ENCODE measurements at places on chromosomes 16 and 17.

GRCh38 chr16:87138316-87138715 lies 178.9 kb downstream of the C16orf95 start:
- DNase-seq: no peak

- DNase-seq: no peak
These were observed 14.3 kb downstream of the LRRC75A start for GRCh38 chr17:16477666-16478065.

GRCh38 chr17:74227271-74228080 lies 14.1 kb downstream of the TTYH2 start:
- no peak for DNase-seq

- no peak for DNase-seq
These were observed 225.6 kb downstream of the TANC2 start for GRCh38 chr17:63191610-63192009.

GRCh38 chr17:82297280-82297713 lies 20.1 kb downstream of the CD7 start:
- DNase-seq: peak; percentile 93

- no peak for DNase-seq
These were observed 29.3 kb upstream of the SPACA3 start for GRCh38 chr17:32962320-32962711.

DNA sequence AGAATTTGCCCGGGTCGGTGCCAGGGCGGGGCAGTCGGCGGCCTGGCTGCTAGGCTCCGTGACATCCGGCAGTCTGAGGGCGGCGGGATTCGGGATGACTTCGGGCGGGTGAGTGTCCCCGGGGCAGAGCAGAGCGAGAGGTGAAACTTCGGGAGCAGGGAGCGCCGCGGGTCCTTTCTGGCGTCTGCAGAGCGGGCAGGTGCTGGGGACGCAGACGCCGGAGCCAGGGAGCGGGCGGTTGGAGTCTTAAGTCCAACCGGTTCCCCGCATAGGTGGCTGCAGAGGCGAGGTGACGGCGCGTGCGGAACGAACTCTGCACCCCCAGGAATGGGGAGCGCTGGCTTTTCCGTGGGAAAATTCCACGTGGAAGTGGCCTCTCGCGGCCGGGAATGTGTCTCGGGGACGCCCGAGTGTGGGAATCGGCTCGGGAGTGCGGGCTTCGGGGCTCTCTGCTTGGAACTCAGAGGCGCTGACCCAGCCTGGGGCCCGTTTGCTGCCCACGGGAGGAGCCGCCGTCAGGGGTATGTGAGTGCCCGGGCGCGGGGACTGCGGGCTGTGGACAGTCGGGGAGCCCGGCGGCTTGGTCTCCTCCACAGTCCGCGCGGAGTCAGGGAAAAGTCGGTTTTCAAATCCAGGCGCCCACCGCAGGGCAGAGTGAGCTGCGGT lies at the start of gene B4GALNT2:
TSS of gene B4GALNT2 (plus strand) at position 71 of the 666 bp plus-strand sequence. CDS start at position 95, 24 bp downstream.
- DNase-seq: peak; percentile 15

- peak; percentile 74 for DNase-seq
These were observed 2.8 kb downstream of the CDH13 start for GRCh38 chr16:82629441-82630027.

GRCh38 chr16:12186774-12187335 lies 210.3 kb downstream of the SNX29 start:
- no peak for DNase-seq

DNA sequence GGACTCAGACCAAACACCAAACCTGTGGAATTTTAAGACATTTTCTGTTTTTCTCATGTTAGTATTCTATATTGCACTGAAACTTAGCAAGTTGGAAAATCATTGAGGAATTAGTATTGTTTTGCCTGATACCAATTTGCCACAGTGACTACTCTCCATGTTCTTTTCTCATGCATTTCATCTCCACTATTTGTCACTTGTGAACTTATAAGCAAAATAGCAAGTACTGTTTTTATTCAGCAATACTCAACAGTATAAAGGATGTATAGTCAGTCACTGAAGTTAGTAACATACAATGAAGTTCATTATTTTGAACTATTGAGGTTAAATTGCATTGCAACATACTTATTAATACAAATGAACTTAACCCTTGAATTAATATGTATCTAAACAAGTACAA lies 5.8 kb upstream of the VPS35L start:
- DNase-seq: no peak

GRCh38 chr16:87178977-87179376 lies 138.2 kb downstream of the C16orf95 start:
- DNase-seq: peak; percentile 62

GRCh38 chr16:80608946-80609345 lies 68.2 kb downstream of the DYNLRB2 start:
- DNase-seq: no peak

DNA sequence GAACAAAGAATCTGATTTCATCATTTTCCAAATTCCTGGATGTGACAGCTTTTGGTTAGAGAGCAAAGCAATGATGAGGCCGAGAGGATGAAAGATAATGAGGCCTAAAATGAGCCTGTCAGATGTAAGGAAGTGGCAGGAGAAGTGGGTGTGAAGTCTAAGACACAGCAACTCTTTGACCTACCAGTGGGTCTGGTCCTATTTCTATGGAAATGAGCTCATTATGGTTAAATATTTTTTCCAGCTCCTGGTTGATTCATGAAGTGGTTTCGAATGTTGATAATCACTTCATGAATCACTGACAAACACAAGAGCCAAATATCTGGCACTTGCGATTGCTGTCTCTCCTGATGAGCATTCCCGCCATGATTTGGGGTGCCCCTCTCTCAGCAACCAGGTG lies 273.3 kb upstream of the CDH5 start:
- DNase-seq: no peak

DNA sequence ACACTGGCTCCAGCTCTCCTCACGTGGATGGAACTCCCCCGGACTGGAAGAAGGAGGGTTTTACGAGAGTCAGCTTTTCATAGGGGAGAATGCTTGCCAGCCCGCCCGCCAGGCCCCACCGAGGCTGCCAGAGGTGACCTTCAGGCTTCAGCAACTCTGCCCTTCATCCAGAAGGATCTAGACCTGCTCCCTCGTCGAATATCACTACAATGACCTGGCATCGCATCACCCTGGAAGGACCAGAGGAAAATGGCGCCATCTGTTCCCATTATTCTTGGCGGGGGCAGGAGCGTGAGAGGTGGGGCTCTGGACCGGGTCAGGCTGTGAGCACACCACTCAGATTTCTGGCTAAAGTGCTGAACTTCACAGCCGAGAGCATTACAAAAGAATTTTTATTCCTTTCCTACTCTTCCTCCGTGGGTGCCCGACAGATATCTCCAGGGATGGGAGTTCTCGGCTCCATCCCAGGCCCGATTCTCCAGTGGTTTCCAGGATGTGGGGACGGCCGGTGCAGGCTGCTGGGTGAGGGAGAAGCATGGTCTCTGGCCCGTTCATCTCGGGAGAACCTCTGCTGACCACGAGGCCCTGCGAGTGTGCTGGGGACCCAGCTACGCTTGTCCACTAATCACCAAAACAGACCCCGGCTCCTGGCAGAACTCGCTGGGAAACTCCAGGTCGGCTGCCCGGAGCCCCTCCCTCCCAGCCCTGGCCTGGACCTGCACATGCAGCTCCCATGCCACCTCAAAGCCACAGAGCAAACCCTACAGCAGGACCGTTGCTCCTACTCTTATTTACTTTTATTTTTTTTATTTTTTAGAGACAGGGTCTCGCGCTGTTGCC lies 36.8 kb upstream of the ZNF469 start:
- DNase-seq: no peak

DNA sequence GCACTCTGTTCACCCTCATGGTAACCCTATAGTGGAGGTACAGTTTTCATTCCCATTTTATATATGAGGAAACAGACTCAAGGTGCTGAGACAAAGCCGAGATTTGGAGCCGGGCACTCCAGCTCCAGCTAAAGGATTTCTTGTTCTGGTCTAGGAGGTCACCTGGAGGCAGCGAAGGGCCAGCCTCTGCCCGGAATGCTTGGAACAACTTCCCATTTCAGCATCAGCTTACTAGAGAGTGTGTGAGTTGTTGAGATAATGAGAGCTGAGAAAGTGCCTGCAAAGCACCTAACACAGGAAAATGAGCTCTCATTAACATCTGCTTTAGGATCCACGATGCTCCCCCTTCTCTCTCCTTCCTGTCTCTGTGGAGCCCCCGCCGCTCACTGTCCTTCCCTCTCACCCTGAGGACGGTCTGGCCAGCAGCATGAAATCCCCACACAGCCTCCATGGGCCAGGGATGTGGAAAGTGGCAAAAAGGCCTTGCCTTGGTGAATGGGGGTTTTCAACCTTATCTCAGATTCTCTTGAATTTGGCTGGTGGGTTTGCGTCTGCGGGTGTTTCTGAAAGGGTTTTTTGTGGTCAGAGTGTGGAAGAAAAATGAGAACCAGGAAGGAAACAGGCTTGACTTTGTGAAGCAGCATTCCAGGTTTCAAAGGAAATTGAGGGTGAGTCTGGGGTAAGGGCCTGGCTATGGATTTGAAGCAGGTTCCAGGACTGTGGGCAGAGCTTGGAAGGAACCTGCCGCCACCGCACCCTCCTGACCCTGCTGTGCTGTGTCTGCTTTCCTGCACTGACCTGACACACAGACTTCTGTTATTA lies 178.7 kb downstream of the FOXL1 start:
- DNase-seq: no peak

GRCh38 chr17:68657166-68657565 lies 56.0 kb upstream of the FAM20A start:
- no peak for DNase-seq

DNA sequence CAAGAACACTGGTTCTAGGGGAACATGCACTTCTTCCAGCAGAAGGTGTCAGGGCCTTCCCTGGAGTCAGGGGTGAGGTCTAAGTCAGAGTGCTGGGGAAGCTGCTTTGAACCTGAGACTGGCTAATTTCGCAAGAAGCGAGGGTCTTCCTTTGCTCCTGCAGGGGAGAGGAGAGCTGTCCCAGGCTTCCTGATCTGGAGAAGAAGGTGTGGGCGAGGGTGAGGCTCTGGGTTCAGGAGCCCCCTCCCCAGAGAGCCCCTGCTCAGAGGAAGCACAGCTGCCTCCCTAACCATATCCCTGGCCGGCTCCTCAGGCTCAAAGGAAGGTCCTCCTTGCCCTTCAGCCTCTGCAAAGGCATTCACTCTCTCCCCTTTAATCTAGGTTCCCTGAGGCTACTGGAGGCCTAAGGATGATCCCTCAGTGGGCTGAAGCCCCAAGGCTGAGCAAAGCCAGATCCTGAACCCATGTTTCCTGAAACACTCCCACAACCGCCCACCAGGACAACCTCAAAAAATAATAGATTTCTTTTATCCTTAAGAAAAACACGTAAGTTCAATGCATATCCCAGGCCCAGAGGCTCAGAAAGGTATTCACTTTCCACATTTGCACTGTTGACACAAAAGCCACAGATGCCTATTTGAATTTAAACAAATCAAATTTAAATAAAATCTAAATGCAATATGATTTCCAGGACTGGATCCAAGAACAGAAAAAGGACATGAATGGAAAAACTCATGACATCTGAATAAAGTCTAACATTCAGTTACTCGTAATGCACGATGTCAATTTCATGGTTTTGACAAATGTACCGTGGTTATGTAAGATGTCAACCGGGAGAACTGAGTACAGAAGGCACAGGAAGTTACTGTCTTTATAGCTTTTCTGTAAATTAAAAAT lies 71.5 kb upstream of the RCVRN start:
- DNase-seq: peak; percentile 20

- DNase-seq: no peak
These were observed 37.2 kb upstream of the GAN start for GRCh38 chr16:81277541-81278080.

DNA sequence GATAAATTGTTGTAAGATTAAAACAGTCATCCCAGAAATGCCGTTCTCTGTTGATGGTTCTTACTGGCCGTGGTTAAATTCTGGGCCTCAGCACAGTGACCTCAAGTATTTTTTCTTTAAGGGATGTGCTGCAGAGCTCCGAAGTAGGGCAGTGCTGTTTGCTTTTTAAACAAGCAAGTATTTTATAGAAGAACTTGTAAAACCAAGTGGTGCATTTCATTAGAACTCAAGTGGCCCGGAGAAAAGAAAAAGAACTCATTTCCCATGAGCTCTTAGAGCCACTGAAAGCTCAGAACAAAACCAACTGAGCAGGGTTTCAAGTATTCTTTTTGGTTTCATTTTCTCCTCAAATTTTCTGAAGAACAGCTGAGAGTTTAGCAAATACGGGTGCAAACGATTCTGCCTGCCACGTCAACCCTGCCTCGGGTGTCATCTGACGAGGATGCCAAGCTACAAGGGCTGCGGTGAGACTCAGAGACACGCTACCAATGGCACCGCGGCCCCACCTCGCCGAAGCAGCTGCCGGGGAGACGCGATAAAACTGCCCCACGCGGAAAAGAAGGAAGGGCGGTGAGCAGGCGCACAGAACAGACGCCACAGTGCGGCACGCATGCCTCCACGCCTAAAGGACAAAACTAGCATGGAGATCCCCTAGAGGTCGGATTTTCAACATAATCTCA lies 6.3 kb downstream of the LMF1 start:
- DNase-seq: no peak

DNA sequence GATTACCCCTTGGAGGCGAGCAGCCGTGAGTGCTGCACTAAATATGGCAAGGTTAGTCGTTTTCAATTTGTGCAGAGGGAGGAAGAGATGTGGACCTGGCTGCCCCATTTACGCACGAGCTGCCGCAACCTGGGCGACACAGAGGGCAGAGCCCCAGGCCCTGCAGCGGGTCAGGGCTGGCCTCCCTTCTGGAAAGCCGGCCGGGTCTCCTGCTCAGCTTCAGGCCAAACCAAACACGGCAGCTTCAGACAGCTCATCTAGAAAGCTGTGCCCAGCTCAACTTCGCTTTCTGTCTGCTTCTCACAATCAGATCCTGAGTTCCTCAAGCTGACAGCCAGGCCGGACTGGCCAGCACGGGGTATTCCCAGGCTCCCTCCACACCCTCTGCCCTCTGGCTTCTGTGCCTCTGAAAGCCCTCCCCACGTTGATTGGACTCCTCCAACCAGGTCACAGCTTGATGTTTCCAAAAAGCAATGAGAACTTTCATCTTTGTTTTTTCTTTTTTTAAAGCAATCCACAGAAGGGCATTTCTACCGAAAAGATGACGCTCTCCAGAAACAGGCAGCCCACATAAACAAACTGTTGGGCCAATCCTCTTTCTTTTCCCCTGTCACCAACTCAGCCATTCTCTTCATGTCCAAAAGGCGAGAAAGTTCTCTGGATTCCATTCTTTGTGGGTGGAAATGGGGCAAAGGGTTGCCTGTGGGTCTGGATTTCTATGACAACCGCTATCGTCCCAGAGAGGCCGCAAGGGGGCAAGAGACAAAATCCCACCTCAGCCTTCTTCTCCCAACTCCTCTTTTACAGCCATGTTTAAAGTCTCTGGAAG lies 189.0 kb downstream of the ZFHX3 start:
- DNase-seq: no peak

DNA sequence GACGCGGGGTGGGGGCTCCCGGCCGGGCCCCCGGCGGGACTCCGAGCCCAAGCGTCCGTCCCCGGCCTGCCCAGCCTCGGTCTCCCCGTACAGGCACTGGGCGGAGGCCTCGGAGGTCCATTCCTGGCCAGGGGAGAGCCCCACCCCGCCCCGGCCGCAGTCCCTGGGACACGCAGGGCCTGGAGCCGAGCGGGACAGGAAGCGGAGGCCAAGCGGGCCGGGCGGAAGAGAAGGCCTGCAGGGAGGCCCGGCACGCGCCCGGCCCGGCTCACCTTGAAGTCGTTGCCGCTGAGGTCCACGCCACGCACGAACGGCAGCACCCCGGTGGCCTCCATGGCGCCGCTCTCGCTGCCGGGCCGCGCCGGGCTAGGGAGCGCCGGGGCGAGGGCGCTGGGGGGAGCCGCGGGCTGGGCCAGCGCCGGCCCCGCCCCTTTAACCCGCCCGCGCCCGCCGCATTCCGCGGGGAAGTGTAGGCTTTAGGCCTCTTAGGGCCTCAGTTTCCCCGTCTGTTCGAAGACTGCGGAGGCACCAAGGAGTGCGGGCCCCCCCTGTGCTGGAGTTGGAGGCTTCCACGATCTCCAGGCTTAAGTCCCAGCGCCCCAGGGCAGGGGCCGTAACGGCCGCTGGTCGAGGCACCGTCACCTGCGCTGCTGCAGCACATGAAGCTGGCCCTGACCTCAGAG lies at the start of gene FLII:
TSS of gene FLII (minus strand) at position 383 of the 683 bp plus-strand sequence. CDS start at position 335, 48 bp downstream.
- DNase-seq: peak; percentile 81

Data from adipocyte (in vitro differentiated cells).